ENCODE measurements at places on chromosomes 4 and X. TPM values are rescaled to one million over a fixed set of nuclear protein-coding genes. Genes with fewer than 3 reads are reported as not detected.

DNA sequence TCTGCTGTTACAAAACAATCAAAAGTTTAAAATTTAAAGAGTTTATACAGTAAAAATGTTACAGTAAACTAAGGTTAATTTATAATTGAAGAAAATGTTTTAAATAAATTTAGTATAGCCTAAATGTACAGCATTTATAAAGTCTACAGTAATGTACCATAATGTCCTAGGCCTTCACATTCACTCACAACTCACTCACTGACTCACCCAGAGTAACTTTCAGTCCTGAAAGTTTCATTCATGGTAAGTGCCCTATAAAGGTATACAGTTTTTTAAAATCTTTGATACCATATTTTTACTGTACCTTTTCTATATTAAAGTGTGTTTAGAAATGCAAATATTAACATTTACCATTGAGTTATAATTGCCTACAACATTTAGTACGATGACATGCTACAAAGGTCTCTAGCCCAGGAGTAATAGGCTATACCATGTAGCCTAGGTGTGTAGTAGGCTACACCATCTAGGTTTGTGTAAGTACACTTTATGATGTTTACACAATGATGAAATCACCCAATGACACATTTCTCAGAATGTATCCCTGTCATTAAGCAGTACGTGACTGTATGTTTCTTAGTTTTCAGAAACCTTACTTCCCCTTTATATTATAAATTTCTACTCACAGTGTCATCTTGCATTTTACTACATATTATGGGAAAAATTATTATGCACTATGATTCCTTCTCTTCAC, 320.8 kb downstream of the ADAM29 start:
- DNase-seq, result no peak

GRCh38 chrX:30893206-30893605, 4.2 kb upstream of the TAB3 start:
- no peak for DNase-seq

DNA sequence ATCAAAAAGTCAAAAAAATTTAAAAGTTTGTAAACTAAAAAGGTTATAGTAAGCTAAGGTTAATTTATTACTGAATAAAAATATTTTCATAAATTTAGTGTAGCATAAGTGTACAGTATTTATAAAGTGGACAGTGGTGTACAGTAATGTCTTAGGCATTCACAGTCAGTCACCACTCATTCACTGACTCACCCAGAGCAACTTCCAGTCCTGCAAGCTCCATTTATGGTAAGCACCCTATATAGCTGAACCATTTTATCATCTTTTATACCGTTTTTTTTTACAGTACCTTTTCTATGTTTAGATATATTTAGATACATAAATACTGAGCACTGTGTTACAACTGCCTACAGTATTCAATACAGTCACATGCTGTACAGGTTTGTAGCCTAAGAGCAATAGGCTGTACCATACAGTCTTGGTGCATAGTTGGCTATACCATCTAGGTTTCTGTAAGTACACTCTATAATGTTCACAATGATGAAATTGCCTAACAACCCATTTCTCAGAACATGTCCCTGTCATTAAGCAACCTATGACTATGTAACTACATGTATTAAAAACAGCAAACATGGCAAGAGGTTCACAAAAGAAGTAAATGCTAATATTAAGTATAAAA, 18.6 kb downstream of the ACSL4 start:
- DNase-seq, result no peak

DNA sequence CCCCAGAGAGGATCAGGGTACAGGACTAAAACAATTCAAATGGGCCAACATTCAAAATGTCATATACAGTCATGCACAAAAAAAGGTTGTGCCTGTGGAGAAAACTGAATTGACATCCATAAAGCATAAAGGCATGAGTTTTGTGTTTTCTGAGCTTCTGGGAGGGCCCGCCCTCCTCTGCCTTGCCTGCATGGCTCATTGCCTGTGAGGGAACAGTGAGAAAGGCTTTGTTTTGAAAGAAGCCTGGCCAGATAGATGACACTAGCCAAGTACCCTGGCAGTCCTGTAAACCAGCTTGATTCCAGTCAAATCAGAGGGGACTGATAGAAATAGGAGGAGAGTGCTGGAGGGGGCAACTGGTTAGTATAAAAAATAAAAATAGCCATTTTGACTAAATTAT, 194.3 kb downstream of the KIT start:
- no peak for DNase-seq

The CD99 gene
- total RNA-seq, result 102 TPM
